ENCODE measurements at places on chromosomes 1 and 21.

GRCh38 chr1:1451696-1452364 lies 2.3 kb downstream of the ATAD3C start:
- DNase-seq: no peak

- DNase-seq: no peak
These were observed 36.4 kb upstream of the CLDN14 start for GRCh38 chr21:36516281-36516680.

DNA sequence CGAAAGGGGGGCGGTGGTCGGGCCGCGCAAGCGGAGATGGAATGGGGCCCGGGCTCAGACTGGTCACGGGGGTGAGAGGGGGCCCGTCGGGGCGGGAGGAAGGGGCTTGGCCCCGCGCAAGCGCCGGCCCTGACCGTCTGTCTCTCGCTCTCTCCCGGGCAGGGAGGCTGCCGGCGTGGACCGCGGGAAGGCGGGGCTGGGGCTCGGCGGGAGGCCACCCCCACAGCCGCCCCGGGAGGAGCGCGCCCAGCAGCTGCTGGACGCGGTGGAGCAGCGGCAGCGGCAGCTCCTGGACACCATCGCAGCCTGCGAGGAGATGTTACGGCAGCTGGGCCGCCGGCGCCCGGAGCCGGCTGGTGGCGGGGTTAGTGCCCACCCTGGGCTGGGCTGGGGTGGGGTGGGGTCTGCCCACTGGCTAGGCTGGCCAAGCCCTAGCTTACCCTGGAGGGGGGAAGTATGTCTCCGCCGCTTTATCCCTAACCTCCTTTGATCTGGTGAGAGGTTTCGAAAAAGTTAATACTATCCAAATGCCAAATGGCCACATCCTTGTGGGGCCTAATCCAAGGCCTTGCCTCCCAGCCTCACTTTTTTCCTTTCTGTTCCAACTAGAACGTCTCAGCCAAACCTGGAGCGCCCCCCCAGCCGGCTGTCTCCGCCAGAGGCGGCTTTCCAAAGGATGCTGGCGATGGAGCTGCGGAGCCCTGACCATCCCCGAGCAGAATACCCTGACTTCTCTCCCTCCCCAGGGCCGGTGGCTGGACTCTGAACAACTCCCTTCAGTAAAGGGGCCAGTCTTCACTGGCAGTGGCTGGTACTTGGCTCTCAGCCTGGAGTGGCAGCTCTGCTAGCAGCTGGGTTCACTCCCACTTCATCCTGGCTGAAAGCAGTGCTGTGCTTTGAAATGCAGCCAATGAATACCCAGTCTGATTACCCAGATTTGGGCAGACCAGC lies 636 bp upstream of the YRDC start:
- DNase-seq: peak; percentile 69

DNA sequence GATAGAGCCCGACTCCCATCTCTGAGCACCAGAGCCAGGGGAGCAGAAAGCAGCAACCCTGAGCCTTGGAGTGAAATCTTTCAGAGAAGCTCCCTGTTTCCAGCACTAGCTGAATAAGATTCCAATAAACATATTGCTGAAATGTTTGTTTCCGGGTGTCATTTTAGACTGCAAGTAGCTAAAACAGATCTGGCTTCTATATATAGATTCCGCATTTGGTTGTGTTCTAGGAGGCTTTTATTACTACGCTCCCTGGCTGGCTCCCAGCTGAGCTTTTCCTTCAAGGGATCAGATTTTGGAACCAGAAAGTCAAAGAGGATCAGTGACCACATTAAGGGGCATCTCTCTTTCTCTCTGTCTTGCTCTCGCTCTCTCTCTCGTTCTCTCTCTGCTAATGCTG lies 88.2 kb downstream of the PAPPA2 start:
- no peak for DNase-seq

DNA sequence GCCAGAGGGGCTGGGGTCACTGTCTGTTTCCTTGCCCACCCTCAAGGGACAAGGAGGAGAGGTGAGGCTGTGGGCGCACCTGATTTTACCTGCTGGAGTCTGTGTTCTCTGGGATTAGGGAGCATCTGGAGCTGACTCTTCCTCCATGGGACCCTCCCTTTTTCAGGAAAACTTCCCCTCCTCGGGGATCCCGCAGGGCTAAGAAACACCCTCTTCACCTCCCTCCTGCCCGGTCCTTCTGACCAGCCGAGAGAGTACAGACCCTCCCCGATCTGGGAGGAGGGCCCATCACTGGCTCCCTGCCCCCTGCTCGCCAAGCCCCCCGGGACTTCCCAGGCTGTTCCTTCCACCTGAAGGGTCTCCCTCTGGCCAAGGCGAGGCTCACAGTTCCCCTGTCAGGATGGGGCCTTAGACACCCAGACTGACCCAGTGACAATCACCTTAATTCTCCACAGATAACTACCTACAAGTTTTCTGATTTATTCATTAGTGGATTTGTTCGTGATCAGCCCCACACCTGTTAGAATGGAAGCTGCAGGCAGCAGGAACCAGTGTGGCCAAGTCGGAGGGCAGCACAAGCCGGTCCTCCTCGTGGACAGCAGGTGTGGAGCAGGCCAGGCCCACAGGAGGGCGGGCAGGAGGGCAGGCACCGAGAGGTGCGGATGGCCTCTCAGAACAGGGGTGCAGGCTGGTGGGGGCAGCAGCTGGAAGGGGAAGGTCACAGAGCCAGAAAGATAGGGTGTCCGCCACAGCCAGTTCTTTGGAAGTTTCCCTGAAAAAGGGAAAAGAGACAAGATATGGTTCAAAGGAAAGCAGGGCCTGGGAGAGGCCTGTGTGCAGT lies 15.9 kb upstream of the SAMD11 start:
- no peak for DNase-seq

DNA sequence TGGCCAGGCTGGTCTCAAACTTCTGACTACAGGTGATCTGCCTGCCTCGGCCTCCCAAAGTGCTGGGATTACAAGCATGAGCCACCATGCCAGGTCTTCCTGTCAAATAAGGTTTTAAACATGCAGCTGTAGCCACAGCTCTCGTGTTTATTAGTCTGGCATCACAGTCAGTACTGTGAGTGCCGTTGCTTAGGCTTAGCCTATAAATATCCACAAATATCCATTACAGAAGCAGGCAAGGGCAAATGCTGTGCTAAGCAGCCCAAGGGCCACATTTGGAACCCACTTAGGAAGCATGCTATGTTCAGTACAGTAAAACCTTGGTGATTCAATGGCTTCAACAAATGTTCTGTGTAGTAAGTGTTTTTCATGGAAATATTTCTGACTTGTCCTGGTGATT lies 75.9 kb downstream of the KIF1B start:
- no peak for DNase-seq

GRCh38 chr1:81437649-81438048 lies 363.1 kb upstream of the ADGRL2 start:
- no peak for DNase-seq

DNA sequence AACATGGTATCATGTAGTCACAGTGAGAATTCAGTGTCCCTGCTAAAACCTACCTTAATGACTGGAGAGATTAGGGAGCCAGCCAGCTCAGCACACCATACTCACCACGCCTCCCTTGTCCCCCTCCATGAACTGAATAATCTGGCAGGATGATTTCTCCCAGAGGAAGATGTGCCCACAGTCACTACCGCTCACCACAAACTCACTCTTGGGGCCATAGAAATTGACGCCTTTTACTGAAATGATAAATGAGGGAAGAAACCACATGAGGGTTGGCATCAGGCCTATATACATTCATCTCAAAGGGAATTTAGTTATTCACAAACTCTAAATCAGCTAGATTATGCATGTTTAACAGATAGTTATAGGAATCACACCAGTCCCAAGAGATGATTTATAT lies 17.4 kb downstream of the PEA15 start:
- no peak for DNase-seq

DNA sequence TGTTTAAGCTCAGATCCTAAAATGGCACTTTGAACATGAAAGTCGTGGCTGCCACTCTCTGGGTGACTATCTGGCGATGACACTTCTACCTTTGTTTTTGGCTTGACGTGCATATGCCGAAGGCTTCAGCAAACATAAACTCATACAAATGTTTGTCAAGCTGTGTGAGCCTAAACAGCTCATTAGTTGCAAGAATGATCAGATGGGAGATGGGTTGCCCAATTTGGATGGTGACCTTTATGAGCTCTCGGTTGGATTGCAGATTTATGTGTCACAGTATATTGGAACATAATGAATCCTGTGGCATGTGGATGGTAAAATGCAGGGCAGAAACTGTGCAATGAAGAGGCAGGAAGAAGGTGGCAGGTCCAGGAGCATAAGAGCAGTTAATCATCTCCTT lies 229.3 kb downstream of the DISC1 start:
- no peak for DNase-seq

- DNase-seq: no peak
These were observed 2.9 kb upstream of the SLC2A7 start for GRCh38 chr1:9028921-9029705.

DNA sequence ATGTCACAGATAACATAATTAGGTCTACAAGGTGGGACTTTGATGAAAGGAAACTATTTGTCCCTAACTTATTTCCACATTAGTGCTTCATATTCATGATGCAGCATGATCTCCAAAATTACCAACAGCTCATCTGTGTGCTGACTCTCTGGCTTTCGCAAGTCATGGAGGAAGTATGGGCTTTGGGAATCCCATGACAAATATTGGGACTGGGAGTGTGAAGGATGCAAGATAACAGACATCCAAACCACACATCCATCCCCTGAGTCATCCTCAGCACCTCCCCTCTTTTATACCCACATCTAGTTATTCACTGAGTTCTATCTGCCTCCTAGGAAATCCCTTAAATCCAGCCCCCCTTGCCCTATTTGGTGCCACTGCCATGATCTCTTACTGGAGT lies 102.8 kb upstream of the COL24A1 start:
- no peak for DNase-seq

GRCh38 chr1:27572679-27573426 lies 31.1 kb downstream of the AHDC1 start:
- no peak for DNase-seq

- no peak for DNase-seq
These were observed 413.6 kb upstream of the ESRRG start for GRCh38 chr1:217136895-217137205.

DNA sequence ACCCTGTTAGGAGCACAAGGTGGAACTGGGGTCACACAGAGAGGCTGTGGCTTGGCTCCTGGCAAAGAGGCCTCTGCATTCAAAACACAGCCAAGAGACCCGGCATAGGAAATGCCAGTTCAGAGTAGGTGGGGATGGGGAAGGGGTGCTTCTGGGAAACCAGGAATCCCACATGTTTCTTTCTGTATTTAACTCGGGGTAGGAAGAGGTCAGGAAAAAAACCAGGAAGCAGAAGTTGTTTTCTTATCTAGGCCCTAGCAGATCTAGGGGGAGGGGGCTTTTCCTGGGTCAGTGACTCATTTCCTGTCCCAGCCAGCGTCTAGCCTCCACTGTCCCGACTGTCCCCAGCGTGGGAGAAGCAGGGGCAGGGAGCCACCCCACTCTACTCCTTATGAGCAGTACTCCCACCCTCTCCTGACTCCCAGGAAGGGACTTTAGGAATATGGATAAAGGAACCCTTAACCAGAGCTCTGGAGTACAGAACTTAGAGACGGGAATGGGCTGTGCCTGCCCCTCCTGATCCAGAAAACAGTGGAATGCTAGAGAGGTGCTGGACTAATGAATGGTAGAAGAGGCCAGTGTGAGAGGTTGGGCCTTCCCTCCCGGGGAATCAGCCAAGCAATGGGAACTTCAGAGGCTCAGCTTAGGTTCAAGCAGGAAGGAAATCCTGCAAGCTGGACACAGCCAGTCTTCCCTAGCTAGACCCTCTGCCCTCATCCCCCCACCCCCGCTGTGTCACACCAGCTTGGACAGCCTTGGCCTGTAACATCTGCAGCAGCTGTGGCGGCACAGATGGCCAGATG lies 5.7 kb downstream of the FHL3 start:
- peak; percentile 64 for DNase-seq

DNA sequence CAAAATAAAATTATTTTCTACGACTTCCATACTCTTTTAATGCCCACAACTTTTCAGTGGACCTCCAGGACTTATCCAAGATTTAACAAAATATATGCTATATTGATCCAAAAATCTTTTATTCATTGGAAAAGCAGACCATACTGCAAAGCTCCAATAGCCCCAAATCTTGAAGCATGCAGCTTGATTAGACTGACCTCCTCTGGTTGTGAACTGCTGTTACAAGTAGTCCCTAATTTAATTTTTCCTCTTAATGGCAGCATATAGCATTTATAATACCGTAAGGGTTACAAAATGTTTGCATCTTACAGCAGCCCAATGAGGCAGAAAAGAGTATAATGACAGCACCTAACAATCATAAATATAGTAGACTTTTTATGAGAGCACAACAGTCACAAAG lies 49.8 kb downstream of the TPR start:
- peak; percentile 31 for DNase-seq

DNA sequence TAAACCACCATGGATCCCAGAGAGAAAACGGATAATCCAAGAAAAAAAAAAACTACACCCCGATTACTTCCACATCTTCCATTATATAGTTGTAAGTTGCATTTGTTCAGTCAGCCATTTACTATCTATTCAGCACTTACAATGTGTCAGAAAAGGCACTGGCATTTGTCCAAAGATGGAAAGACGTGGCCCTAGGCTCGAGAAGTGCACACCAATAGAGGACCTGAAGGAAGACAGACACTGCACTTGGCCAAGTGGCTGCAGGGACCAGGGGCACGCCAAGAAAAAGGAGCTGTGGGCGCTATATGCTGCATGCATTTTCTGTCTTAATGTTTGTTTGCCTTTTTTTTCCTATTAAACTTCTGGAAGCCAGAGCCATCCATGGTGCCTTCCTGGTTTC lies 45.2 kb upstream of the LYST start:
- DNase-seq: no peak

- no peak for DNase-seq
These were observed 8.8 kb downstream of the CDA start for GRCh38 chr1:20597650-20598049.

- peak; percentile 32 for DNase-seq
These were observed 6.0 kb upstream of the BCL10 start for GRCh38 chr1:85282424-85282823.

DNA sequence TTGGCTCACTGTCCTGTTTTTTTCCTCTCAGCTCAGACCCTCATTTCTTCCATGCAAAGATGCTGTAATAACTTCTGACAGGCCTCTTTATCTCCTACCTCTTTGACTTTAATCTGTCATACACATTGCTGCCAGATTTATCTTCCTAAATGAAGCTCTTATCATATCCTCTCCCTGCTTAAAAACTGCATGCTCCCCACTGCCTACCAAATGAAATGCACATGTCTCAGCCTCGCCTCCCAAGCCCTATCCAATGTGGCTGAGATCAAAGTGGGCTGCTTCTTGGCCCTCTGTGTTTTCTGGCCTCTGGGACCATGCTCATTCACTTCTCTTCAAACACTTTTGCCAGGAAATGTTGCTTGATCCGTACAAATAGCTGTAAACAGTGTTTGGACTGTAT lies 38.3 kb downstream of the IRF2BP2 start:
- no peak for DNase-seq

GRCh38 chr1:243917177-243917862 lies 67.3 kb upstream of the AKT3 start:
- no peak for DNase-seq
